NCI-H1417 treated with DMSO at 0.1 percent for 48 hours (cell line): ENCODE measurements at places on chromosomes 2 and 18.

- DNase-seq = no peak
These were observed 731.4 kb downstream of the TSN start for GRCh38 chr2:122486705-122487415.

DNA sequence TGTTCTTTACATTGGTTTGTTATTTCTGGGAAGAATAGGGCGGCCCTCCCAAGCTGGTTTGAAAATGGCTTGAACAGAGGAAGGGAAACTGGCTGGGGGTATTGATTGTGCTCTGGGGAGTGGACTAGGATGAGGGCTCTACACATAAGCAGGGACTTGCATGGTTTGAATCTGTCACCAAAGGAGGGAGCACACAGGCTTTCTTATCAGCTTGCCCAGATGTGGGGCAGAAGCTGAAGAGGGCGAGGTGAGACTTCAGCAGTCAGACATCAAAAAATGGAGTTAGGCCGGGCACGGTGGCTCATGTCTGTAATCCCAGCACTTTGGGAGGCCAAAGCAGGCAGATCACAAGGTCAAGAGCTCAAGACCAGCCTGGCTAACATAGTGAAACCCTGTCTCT is 7.2 kb upstream of the RAB12 start:
- DNase-seq = no peak

- DNase-seq = no peak
These were observed 473.3 kb downstream of the SPAG16 start for GRCh38 chr2:213757525-213757924.

DNA sequence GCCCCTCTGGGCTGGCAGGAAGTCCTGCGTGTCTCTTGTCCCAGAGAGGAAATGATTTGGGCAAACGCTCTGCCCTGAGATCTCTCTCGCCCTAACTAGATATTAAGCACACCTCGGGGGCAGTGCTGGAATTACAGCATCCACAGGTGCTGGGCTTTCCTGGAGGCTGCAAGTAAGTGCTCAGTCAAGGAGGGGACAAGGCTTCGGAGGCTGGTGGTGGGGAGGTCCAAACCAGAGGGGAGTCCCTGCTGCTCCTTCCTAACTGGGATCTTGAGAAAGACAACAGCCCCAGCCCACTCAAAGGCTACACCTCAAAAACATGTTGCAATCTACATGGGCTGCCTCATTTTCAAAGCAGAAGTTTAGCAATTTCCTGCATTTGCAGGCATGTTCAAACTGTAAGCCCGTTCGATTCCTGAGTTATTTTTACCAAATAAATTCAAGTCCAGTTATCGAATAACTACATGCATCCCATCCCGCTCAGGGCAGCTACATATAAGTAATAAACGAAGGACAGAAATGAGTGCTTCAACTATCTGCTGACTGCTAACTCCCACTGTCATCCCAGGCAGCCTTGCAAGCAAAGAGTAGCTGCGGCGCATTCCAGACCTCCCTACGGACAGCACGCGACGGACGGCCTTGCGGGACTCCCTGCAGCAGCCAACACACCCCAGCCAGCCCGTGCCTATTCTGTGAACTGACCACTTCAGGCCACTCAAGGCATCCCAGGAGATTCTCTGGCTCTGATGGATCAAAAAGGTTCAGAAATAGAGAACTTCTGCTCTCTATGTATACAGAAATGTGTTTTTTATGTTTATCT is 27.5 kb downstream of the ZNF516 start:
- no peak for DNase-seq

GRCh38 chr2:148666555-148666954 is 22.0 kb downstream of the EPC2 start:
- no peak for DNase-seq

DNA sequence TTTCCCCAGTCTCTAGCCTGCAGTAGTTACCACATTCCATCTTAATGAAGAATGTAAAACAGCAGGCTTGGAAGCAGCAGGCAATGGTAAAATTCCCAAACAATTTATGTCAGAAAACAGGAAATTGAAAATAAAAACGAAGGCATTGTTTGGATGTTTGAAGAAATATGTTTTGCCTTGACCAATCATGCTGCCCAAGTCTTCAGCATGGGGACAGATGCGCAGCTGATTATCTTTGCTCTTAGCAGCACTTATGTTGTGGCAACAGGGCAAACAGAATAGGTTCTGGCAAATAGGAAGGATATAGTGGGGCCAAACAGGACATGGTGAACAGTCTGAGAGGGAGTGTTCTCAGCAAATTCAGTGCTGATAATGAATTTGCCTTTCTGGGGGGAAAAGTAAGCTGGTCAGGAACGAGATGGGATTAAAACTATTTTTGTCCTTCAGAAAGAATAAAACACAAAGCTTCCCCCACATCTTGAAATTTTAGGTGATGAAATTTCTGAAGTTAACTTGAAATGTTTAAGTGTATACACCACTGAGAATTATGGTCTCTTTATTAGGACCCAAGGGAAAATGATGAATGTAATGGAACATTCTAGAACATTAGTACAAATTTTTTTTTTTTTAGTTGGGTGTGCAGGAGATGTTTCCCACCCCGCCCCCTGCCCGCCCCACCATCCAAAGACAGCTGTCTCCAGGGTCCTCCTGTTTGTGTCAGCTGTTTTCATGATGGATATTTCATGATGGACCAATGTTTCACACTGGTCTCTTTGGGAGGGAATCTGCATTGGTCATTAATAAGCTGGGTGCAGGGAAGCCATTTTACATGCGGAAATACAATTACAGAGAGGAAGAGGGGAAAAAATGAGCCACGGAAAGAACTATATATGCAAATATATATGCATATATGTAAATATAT is 239.5 kb upstream of the REV1 start:
- no peak for DNase-seq

GRCh38 chr18:42048158-42048557 is 93.1 kb downstream of the PIK3C3 start:
- DNase-seq = no peak

DNA sequence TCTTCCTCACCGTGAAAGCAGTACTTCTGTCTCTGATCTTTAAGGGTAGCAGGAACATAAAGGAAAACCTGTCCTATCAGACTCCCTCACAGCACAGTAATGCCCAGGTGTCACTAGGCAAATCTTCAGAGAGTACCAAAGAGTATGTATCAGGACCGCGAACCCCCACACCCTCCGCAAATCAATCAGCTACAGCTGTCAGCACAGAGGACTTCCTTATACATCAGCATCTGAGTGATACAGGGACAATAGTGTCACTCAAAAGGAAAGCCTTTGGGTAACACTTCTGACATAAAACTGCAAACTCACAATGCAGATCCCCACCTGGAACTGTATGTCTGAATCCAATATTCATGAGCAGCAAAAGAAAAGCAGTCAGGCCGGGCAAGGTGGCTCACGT is 2.6 kb downstream of the AFG3L2 start:
- DNase-seq = no peak

DNA sequence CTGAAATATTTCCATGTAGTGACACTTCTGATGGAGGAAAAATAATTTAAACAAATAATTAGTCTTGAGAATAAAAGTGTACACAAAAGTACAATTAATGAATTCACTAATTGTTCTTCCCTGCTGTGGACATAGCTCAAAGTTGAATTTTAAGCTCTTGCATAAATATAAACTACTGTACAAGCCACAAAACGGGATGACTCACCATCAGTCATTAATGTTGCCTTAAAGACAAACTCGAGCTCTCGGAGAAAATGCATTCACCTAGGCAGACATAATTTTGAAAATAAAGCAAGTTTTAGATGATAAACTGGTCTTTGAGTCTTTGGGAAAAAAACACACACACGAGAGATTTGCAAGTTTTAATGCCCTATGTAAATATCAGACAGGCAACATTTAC is 436.4 kb downstream of the ZNF521 start:
- no peak for DNase-seq

DNA sequence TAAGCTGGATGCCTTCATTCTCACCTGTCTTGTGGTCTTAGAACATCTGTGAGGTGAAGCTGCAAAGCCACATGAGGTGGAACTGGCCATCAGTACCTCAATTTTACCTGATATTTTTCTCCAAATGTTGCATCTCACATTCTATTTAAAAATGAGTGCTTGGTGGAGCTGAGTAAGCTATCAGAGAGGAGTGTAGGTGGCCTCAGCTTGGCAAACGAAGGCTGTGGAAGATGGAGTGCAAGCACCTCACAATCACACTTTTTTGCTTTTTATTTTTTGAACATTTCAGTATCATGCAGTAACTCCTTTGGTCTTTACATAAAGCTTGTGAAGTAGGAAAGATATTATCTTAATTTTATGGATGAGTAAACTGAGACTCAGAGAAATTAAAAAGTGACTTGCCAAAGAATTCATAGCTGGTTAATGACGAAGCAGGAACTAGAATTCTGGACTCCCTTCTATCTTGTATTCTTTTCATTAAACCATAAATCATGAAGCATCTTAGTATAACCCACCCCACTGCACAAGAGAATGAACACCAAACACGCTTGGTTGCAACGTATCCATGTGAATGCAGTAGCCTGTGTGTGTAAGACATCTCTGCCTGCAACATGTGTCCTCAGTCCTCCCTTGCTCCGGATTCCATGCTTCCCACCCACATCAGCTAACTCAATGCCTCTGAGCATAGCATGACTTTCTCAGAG is 27.2 kb downstream of the C2orf49 start:
- no peak for DNase-seq

DNA sequence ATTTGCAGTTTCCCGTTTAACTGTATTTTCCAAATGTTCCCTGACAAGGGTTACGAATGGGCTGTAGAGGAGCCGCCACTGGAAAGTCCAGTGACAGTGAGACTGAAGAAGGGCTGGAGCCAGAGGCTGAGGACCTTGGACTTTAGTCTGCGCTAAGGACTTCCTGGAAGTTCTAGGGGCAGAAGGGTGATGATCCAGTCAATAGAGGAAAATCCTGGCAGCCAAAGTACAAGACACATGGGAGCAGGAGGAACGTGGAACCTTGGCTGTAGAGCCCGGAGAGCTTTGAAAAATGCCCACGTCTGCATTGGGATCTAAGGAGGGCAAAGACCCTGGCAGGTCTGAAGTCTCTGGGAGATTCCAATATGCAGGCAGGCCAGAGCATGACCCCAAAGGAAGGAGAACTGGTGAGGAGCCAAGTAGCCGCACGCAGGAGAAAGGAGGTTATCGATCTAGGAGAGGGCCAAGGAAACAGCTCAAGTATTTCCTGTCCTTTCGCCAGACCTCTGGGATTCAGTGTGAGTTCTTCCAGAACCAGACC is 28.5 kb downstream of the MBP start:
- no peak for DNase-seq

DNA sequence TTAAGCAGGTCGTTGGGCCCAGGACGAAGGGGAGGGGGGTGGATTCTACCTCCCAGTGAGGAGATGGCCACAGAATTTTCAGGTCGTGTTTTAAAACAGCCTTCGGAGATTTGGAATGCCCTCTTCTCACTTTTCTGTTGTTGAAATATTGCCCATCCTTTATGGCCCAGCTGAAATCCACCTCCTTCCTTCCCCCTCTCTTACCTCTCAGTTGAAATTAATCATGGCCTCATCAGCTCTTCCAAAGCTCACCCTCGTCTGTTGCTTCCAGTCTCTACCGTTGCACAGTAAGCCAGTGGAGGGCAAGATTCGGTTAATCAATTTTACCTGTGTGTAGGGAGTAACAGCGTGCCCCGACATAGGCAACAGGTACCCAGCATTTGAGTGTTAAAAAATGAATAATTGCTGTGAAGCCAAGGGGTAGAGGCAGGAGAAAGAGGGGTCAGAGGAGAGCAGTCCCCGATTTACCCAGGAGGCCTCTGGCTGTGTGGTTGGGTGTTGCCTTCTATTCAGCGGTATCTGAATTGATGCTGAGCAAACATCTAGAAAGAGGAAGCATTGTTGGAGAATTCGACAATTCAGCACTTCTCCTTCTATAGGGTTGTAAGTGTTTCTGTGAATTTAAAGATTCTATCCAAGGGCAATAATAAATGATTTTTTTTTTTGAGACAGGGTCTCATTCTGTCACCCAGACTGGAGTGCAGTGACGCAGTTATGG is 8.6 kb upstream of the PDIA6 start:
- DNase-seq = no peak

- no peak for DNase-seq
These were observed 242.1 kb downstream of the GLI2 start for GRCh38 chr2:120977582-120978358.

DNA sequence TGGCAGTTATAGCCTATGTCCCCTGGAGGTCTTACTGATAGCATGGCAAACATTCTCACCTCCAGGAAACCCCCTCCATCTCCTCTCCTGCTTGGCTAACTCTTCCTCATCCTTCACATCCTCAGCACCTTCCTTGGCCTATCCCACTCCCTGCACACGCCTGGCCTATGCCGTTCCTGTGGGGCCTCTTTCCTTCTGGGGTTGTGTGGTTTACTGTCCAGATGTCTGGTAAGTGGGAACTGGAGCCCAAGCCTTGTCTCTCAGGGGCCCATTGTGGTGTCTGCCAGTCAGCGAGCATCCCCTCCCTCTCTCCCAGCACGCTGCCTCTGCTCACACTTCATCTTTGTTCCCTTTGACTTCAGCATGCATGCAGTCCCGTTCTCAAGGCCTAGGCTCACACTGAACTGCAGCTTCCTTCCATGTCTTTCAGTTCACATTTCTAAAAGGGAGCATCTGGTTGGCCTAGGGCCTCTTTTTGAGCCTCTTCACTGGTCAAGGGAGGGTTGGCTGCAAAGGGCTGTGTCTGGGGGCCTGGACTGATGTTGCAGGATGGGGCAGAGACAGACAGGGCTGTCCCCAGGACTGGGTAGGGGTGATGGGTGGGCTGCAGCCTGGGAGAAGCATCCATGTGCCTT is 13.1 kb downstream of the SPR start:
- DNase-seq = no peak

DNA sequence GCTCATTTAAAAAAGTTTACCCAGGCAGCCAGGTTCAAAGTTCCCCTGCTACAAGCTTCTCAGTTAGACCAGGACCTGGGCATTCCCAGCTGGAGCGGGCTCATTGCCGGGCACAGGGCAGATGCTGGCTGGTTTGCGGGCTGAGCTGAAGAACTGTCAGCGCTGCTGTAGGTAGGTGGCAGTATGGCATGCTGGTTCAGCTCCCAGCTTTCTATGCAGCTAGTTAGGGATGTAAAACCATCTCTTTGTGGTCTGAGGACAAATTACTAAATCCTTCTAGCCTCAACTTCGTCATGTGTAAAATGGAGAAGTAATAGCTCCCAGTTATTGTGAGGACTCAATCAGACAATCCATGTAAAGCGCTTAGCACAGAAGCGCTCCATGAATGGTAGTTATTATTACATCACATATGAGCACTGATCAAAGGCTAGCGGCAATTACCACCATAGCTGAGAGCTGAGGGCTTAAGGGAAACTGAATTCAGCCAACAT is 2.4 kb upstream of the LDLRAD4 start:
- no peak for DNase-seq

DNA sequence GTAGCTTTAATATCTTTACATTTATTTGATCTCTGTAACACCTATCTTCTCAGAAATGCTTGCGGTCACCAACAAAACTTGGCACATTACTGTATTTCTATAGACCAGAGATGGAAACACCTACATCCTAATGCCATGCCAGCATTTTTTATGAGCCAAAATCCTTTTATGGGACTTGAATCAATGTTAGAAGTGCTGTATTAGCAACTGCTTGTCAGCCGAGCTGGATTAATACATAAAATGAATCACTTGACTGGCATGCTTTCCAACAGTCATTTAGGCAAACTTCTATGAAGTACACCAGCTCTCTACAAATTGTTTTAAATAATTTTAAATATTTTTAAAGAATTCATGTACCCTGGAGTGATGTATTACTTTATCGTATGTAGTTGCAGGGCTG is 272.9 kb upstream of the NRP2 start:
- DNase-seq = no peak
